ENCODE measurements at places on chromosomes 7 and 10. TPM values are rescaled to one million over a fixed set of nuclear protein-coding genes. Genes with fewer than 3 reads are reported as not detected.

The KAZALD1 gene
- 14.1 TPM for polyA plus RNA-seq

The ERVW-1 gene
- polyA plus RNA-seq = not detected

The ENKUR gene
- 0.11 TPM for polyA plus RNA-seq

The CPN1 gene
- not detected for polyA plus RNA-seq

The ADCYAP1R1 gene
- not detected for polyA plus RNA-seq

The CRYGN gene
- polyA plus RNA-seq = not detected

The CYP2C18 gene
- polyA plus RNA-seq = not detected
